ENCODE measurements at places on chromosomes 3 and 15.

GRCh38 chr3:130758624-130759369 is 12.2 kb upstream of the PIK3R4 start:
- no peak for DNase-seq

- DNase-seq = no peak
These were observed 293.1 kb downstream of the GBE1 start for GRCh38 chr3:81468391-81468790.

GRCh38 chr3:33212406-33212805 is 6.2 kb downstream of the SUSD5 start:
- DNase-seq = no peak

GRCh38 chr3:101900316-101900715 is 51.0 kb downstream of the NFKBIZ start:
- peak; percentile 27 for DNase-seq

DNA sequence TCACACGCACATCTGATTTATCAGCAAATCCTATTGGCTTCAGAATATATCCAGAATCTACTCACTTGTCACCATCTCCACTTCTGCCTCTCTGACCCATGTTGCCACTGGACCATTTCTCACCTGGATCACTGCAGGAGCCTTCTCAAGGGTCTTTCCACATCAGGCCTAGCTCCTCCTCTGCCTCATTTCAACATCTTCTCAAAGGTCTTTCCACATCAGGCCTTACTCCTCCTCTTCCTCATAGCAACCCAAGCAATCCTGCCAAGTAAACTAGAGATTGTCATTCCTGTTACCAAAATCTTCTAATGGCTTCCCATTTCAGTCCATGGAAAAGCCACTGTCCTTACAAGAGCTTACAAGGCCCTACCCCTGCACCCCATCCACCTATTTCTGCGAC is 18.0 kb upstream of the DUT start:
- no peak for DNase-seq

All from mammary epithelial cell (primary cell).